OCI-LY7 (cell line): ENCODE measurements at places on chromosomes 11 and 22. TPM values are rescaled to one million over a fixed set of nuclear protein-coding genes. Genes with fewer than 3 reads are reported as not detected.

GRCh38 chr11:72240461-72241290 lies 3.3 kb downstream of the PHOX2A start:
- no peak for DNase-seq

DNA sequence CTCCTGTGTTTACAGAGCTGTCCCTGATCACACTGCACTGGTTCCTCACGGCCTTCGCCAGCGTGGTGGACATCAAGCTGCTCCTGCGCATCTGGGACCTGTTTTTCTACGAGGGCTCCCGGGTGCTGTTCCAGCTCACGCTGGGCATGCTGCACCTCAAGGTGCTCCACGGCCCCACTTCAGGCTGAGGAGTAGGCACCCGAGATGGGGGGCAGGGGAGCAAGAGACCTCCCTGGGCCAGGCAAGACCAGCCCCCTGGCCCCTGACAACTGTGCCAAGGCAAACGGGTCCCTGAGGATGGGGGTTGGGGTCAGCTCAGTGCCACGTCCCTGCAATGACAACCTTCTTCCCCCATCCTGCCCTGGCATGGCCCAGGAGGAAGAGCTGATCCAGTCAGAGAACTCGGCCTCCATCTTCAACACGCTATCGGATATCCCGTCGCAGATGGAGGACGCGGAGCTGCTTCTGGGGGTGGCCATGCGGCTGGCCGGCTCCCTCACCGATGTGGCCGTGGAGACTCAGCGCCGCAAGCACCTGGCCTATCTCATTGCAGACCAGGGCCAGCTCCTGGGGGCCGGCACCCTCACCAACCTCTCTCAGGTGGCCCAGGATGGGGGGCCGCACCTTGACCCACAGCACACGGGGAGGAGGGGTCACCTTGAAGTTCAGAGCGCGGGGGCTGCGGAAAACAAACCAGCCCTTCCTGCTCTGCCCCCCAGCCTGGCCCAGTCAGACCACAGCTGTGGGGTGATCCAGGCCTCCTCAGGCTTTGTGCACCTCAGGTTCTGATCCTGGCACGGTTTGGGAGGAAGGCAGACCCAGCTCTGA lies 35.9 kb downstream of the SGSM3 start:
- DNase-seq, result no peak

DNA sequence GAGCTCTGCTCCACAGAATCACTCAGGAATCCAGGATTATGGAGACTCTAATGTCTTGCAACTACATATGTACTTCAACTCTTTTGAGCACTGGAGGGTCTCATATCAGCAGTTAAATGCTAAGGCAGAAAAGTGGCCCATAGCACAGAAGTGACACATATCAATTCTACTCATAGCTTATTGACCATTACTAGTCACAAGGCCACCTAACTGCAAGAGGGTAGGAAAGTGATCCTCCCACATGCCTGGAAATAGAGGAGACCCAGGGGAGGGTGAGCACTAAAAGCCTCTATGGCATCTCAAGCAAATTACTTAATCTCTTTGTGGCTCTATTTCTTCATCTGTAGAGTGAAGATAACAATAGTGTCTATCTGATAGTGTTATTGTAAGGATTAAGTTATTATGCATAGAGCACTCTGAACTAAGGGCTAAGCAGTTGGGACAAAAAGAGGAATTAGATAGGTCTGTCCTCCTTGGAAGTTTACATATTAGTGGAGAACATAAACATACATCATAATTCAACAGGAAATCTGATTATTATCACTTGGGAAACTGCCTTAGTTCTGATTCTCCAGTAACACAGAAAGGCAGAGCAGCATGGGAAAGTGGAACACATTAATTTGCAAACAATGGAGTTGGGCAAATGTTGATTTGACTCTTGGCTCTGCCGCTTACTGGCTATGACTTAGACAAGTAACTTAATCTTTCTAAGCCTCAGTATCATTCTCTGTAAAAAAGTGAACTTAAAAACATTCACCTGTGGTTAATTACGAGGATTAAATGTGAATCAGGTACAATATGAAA lies 25.1 kb upstream of the USP47 start:
- no peak for DNase-seq

- DNase-seq, result peak; percentile 52
Measured at GRCh38 chr11:34512840-34513681, 533 bp downstream of the ELF5 start.

- DNase-seq, result no peak
Measured at GRCh38 chr22:23045461-23045860, 24.9 kb upstream of the GNAZ start.

DNA sequence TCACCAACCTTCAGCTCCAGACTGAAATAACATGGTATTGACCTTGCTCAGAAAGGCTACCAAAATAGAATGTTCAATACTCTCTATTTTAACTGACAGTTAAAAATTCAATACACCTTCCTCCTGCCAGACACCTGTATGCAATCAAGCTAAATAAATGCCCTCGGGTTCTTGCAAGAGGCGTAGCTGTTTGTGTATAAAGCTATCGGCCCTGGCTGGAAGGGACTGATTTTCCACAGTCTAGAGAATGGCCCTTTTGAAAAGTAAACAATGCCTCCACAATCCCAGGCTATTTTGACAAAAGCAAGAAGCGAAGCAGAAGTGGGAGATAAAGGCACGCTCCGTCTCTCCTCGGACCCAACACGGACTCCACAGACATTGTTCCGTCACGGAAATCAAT lies 791.2 kb downstream of the BRD1 start:
- DNase-seq, result no peak

INS gene
- total RNA-seq, result not detected in 2 replicates

CDC45 gene
- total RNA-seq, result 83.0 and 97.1 TPM in 2 replicates

IL17REL gene
- total RNA-seq, result not detected in 2 replicates
